Omental fat pad (tissue), 4 donors: ENCODE measurements at places on chromosomes 6 and 20. TPM values are rescaled to one million over a fixed set of nuclear protein-coding genes. Genes with fewer than 3 reads are reported as not detected.

GRCh38 chr6:20657274-20657800, 123.1 kb downstream of the CDKAL1 start:
- DNase-seq, result no peak

DNA sequence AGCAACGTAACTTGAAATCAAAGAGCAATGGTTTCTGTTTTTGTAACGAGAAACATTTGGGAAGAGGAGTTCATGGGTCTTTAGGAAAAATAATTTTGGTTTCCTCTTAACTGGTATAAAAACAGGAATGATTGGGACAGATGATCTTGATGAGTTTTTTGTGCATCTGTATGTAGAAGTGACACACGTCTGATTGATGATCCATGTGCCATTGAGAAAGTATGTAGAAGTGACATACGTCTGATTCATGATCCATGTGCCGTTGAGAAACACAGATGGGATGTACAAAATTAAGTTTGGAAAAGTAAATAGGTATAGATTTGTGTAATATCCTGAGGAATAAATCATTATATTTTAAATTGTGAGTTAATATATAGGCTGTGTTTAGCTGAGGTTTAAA, 2.1 kb downstream of the KIAA1586 start:
- no peak for DNase-seq

DNA sequence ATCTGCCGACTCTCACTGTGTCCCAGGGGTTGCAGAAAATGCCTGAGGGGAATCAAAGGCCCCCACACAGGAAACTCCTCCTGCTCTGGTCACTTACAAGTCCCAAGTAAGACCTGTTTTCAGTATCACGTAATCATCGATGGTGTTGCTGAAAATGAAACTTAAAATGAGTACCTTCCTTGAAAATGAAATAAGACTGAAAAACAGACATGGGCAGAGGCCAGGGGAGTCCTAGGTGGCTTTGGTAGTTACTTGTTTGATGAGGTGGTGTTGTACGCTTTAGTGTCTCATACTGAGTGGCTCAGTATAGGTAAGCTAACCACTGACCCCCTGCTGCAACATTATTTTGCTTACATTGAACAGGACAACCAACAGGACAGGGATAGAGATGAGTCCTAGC, 43.0 kb upstream of the SYNCRIP start:
- DNase-seq, result no peak

GRCh38 chr6:157033428-157034140, 256.4 kb downstream of the ARID1B start:
- no peak for DNase-seq

DNA sequence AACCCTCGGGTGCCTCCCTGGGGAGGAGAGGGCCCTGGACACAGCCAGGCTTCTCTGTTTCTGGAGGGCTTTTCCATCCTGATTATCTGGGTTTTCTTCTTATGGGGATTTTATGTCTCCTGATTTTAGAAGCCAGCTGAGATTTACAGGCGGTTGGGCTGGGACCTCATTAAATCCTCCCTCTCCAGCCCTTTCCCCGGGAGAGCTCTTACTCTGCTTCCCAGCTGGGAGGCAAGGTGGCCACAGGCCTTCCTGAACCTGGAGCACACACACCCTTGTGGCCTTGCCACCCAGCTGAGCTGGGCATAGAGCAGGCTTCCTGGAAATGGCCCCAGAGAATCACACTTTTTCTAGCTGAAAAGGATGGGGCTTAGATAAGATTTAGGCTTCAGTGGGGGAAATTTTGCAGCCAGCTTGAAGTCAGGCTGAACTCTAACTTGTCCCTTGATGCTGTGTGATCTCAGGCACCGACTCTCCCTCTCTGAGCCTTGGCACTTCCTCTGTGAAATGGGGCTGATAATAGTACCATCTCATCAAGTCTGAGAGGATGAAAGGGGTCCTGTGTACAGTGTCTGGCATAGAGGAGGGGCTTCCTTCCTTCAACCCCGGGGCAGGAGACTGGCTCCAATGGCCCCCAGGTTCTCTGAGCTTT, 16.6 kb downstream of the VSTM2L start:
- no peak for DNase-seq

GRCh38 chr6:125752773-125753172, 3.3 kb downstream of the HEY2 start:
- no peak for DNase-seq

DNA sequence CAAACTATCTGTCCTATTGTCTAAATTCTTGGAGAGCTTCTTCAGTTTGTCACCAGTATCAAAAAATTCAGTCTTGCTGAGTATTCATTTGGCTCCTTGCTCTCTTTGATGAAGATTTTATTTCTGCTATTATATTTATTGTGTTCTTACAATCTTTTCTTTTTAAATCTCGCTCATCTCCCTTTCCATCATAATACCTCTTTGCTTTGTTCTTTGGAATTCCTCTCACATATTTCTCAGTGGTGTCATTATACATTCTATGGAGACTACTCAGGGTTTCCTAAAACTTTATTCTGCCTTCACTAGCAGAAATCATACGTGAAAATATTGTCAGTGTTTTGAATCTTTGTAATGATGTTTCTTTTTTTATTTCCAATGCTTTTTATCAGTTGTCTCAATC, 445.2 kb upstream of the ID4 start:
- no peak for DNase-seq

Gene TSHZ2
- 35.6 TPM for total RNA-seq

Gene RAMACL
- 1.9 TPM for total RNA-seq

Gene ERVFRD-1
- not detected for total RNA-seq
